Spinal cord (tissue), 10 donors: ENCODE measurements at places on chromosomes 12 and 14. TPM values are rescaled to one million over a fixed set of nuclear protein-coding genes. Genes with fewer than 3 reads are reported as not detected.
A peak's percentile ranks its signal among the peaks of the same experiment; 100 is the strongest.

- DNase-seq: no peak
Measured at GRCh38 chr14:68487805-68488590, 304.9 kb downstream of the ZFP36L1 start.

- no peak for DNase-seq
Measured at GRCh38 chr12:132429946-132430643, 59.9 kb upstream of the FBRSL1 start.

GRCh38 chr12:62787611-62788010 lies 147.3 kb downstream of the PPM1H start:
- no peak for DNase-seq

DNA sequence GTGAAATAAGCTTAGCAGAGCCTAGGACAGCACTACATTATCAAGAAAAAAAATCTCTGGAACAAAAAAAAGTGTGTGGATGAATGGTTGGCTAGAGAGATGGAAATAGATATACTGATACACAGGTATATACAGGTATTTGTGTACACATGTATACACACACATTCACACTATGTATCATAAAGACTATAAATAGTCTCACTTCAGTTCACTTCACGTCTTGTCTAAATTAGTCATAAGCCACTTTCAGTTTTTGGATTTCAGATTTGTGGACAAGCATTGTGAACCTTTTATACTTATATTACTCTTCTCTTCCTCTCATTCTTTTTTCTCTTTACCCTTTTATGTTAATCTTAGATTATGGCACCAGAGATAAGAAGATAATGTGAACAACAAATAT lies 41.8 kb upstream of the SLC6A15 start:
- no peak for DNase-seq

DNA sequence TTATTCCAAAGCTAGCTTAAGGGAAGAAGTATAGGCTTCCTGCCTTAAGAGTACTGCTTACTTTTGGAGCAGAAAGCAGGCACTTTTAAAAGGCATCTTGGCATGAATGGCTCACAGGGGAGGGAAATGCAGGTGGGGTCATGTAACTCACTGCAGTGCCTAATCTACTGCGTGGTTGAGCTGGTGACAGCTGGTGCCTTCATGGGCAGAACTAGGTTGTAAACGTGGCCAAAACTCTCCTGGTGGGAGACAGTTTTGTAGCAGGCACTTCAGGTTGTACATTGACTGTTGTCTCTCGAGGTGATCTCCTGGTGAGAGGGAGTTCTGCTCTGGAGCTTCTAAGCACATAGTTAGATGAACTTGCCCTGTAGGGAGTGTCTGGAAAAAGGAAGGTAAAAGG lies 962.5 kb downstream of the DIO2 start:
- no peak for DNase-seq

Gene AQP6
- 2.1 TPM for total RNA-seq

DNA sequence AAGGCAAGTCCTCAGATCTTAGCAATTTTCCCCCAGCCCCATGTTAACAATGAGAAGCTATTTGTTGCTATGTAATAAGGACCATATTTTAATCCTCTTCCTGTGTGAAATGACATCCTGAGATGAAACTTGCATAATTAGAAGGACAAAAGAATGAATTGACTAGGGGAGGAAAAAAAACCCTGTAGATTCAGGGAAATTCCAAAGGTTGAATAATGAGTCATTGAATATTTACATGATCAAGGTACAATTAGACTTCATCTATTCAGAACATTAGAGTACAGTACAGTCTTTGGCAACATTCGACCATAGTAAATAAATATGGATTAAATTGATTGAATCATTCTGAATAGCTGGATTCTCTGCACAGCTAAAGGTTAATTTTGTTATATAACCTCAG lies 9.4 kb downstream of the MYBPC1 start:
- no peak for DNase-seq

GRCh38 chr12:89162589-89163261 lies 189.6 kb downstream of the DUSP6 start:
- peak; percentile 36 for DNase-seq

Gene SMOC1
- 52.2 TPM for total RNA-seq

GRCh38 chr12:13135371-13136178 lies 32.1 kb upstream of the GSG1 start:
- peak; percentile 50 for DNase-seq

- no peak for DNase-seq
Measured at GRCh38 chr14:24013654-24014514, 25.2 kb downstream of the DHRS4L2 start.

DNA sequence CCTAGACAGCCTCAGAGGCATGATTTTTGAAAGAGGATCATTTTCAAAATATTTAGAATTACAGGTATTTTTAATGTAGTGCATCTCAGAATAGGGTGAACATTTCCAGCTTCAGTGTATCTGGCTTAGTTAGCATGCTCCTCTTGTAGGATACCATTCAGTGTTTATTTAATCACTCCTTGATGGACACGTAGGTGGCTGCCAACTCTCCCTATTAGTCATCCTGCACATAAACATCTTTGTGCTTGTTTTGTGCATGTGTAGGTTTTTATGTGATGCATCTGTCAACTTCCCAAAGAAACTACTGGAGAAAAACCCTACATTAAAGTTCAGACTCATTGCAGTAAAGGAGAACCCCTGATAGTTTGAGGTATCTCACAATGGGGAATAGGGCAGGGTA lies 52.5 kb upstream of the RBM19 start:
- DNase-seq: no peak

DNA sequence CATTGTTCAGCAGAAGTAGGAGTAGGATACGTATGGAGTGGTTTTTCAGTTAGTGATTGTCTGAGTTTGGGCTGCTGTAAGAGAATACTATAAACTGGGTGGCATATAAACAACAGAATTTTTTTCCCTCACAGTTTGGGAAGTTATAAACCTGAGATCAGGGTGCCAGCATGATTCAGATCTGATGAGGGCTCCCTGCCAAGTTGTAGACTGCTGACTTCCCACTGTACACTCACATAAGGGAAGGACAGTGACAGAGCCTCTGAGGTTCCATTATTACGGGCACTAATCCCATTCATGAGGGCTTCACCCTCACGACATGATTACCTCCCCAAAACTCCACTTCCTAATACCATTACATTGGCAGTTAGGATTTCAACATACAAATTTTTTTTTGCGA lies 50.7 kb downstream of the ACSM4 start:
- no peak for DNase-seq

GRCh38 chr14:96149131-96149530 lies 55.5 kb upstream of the BDKRB2 start:
- no peak for DNase-seq

GRCh38 chr12:1246637-1247036 lies 255.6 kb downstream of the ERC1 start:
- DNase-seq: no peak

Gene ST8SIA1
- total RNA-seq: 16.4 TPM

Gene SDSL
- 5.1 TPM for total RNA-seq

Gene FGD4
- total RNA-seq: 33.7 TPM

- no peak for DNase-seq
Measured at GRCh38 chr12:12776261-12776660, 9.2 kb upstream of the APOLD1 start.

- no peak for DNase-seq
Measured at GRCh38 chr12:10272467-10272866, 35.2 kb upstream of the KLRD1 start.

- peak; percentile 88 for DNase-seq
Measured at GRCh38 chr14:99880651-99881420, 87.6 kb downstream of the EML1 start.

Gene GSC
- 0.99 TPM for total RNA-seq

- peak; percentile 59 for DNase-seq
Measured at GRCh38 chr14:93006567-93007051, 83.7 kb downstream of the CHGA start.

Gene KRT72
- 0.10 TPM for total RNA-seq

Gene MYO1H
- not detected for total RNA-seq

DNA sequence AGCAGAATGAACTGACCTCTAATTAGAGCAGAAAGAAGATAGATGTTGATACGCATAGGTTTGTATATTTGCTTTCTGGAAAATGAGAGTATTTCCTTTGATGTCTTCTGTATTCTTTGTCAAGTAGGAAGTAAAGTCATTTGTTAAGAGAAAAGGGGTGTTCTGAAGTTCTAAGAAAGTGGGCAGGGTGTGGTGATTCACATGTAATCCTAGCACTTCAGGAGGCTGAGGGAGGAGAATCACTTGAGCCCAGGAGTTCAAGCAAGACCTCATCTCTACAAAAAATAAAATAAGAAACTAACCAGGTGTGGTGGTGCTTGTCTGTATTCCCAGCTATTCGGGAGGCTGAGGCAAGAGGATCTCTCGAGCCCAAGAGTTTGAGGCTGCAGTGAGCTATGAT lies 2.8 kb downstream of the RHNO1 start:
- DNase-seq: no peak

DNA sequence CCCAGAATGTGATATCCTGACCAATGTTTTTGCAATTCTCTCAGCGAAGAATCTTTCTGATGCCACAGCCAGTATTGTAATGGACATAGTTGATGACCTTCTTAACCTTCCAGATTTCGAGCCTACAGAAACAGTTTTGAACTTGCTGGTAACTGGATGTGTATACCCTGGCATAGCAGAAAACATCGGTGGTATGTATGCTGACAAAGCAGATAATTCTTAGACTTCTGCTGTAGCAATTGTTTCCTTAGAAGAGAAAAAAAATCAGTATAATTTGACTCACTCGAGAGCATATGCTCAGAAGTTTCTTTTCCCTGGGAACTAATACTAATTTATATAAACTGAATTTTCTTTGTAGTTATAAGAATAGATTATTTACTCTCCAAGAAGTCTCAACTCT lies 58.2 kb downstream of the UTP20 start:
- no peak for DNase-seq

Gene ARHGDIB
- total RNA-seq: 58.1 TPM

Gene PTPRR
- total RNA-seq: 32.7 TPM

DNA sequence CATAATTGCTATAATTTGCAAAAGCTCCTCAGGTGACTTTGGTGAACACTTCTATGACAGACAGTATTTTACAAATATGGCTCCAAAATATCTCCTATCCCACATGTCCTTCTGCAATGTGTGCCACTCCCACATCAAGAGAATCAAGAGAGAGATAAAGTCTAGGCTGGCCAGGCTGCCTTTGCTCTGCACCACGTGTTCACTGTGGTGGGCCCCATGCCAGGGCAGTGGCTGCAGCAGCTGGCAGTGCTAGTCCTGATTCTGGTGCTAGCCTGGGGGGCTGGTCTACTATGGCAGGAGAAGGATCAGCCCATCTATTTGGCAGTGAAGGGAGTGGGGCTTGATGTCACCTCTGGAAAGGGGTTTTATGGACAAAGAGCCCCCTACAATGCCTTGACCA lies 86.3 kb downstream of the DRAM1 start:
- DNase-seq: no peak

- no peak for DNase-seq
Measured at GRCh38 chr12:1608713-1609119, 14.3 kb upstream of the FBXL14 start.

Gene PLA2G1B
- 0.59 TPM for total RNA-seq

GRCh38 chr12:5022025-5022424 lies 21.7 kb upstream of the KCNA5 start:
- no peak for DNase-seq

- DNase-seq: no peak
Measured at GRCh38 chr12:10088955-10089900, 9.6 kb downstream of the CLEC1A start.

DNA sequence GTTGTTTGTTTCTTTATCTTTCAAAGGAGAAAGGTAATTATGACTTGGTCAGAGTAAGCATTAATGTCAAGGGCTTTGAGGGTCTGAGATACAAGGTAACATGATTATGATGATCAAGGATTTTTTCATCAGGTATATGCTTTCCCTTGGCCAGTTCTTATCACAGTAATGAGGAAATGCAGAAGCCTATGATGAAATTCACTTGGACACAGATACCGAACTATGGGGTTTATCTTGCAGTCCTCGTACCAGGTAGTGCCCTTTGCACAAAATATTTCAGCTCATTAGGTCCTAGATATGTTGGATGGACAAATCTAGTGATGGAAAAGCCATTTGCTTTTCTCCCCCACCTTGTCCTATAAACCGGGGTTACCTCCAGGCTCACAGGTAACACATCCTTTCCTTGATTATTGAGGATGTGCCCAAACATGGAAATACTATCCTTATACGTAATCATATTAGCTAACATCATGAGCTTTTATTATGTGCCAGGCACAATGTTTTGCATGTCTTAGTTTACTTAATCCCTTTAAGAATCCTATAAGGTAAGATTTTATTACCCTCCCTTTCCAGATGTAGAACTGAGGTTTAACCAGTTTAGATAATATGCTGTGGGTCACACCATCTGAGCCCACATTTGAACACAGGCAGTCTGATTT lies 7.0 kb upstream of the RASSF3 start:
- no peak for DNase-seq

Gene SLC10A1
- not detected for total RNA-seq

DNA sequence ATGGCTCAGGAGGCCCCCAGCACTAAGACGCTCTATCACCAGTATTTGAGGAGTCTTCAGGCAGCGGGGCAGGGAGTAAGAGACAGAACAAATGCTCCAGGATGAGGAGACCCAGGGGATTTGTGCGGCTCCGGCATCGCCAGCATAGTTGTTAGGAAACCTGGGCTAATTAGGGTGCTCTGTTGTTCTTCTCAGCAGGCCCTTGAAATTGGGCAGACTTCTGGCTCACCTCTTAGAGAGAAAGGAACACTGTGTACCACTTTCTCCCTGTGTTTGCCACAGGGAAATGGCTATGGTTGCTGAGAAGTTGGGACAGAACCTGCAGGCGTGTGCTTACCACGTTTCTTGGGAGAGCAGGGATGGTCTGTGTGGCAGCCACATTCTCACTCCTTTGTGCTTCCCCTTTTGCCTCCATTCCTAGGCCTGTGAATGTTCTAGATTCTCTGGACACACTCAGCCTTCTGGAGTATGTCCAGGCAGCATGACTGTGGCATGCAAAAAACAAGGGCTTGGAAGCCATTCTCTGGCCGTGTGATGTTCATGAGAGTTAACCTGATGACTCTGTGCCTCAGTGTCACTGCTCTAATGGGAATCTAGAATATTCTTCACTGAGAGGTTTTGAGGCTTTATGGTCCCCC lies 109.0 kb downstream of the CHST11 start:
- DNase-seq: no peak

GRCh38 chr12:127494961-127495915 lies 771.7 kb upstream of the TMEM132C start:
- DNase-seq: no peak

DNA sequence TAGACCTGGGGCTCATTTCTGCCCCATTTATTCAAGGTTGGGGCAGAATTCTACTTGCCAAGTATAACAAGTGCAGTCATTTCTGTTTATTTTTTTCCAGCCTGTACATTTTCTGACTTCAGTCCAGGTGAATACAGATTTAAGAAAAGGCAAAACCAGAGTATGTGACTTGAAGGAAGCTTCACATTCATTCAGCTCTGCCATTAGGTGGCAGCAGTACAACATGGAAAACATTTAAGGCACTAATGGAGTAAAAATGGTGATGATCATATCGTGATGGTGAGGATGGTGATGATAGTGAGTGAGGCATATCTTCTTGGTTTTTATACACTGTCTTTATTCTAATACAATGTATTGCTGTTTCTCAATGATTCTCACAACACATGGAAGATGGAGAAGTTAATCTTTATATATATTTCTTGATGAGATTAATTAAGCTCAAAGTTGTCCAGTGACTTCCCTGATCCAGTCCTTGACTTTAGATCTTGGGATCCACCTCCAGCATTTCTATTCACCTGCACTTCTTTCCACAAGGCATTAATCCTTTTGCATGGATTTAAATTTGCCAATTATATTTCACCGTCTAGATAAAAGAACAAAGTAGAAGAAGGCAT lies 176.7 kb upstream of the SEL1L start:
- peak; percentile 84 for DNase-seq

GRCh38 chr12:117789195-117789912 lies 179.4 kb downstream of the KSR2 start:
- no peak for DNase-seq

Gene CBLN3
- 2.4 TPM for total RNA-seq

Gene TMEM119
- 14.9 TPM for total RNA-seq
